Nephron progenitor cell (in vitro differentiated cells): ENCODE measurements at places on chromosomes 6 and 20.

- no peak for DNase-seq
- no peaks in the 10 kb centered on the region for H3K4me1 ChIP-seq
- H3K36me3 ChIP-seq = peaks cover 71% of the 10 kb centered on the region
These were observed 188.6 kb downstream of the PRL start for GRCh38 chr6:22108199-22108598.

- H3K27me3 ChIP-seq = no peaks in the 10 kb centered on the region
- H3K4me3 ChIP-seq = no peak overlapping the region
- peaks cover 5% of the 10 kb centered on the region for H3K36me3 ChIP-seq
- DNase-seq = no peak
These were observed 40.3 kb upstream of the HIVEP2 start for GRCh38 chr6:142985281-142985680.

DNA sequence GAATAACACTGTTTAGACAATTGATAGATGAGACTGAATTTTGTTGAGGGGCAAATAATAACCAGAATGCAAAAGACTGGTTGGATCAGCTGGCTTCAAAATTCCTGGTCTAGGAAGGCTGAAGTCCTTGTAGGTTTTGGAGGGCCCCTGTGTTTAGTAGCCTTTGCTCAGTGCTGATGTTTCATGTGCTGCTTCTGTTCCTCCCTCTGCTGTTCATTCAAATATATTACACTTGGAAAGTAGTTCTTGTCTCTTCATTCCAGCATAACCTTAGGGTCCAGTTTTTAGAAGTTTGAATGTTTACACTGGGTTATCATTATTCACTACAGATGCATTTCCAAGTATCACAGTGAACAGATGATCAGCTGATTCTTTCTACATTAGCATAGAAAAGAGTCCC is 72.5 kb downstream of the FLRT3 start:
- no peaks in the 10 kb centered on the region for H3K4me1 ChIP-seq
- no peaks in the 10 kb centered on the region for H3K36me3 ChIP-seq
- no peak for DNase-seq
- no peak overlapping the region for H3K4me3 ChIP-seq
- no peaks in the 10 kb centered on the region for H3K27me3 ChIP-seq

GRCh38 chr6:2817903-2818443 is 23.7 kb downstream of the SERPINB1 start:
- H3K4me1 ChIP-seq = peaks cover under 1% of the 10 kb centered on the region
- H3K27me3 ChIP-seq = no peaks in the 10 kb centered on the region
- no peak overlapping the region for H3K4me3 ChIP-seq
- H3K27ac ChIP-seq = no peak overlapping the region
- peaks cover 20% of the 10 kb centered on the region for H3K36me3 ChIP-seq

DNA sequence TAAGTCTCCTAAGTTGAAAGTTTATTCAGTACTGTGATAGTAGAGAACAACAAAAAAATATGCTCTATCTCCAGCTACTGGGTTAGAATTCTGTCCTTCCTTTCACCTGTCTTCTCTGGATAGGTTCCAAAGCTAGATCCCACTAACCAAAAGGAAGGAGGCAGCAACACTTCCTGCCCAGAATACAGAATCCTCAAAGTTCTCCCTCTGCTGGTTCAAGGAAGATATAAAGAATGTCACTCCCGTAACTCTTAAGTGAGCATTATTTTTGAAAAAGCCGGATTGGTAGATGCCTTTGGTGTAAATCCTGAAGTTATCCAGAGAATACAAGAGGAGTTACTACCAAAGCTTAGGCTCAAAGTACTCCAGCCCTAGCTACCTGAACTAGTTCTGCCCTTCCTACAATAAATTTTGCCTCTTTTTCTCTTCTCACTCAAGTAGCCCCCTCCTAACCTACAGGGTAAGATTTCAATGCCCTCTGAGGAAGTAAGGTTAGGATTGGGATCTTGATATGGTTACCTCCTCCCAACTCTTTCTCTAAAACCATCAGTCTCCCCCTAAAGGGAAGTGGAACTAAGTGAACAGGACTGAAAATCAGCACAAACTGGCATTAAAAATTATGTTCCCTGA is 26.0 kb upstream of the CRIP3 start:
- peaks cover 4% of the 10 kb centered on the region for H3K27me3 ChIP-seq
- peaks cover 10% of the 10 kb centered on the region for H3K4me1 ChIP-seq
- H3K4me3 ChIP-seq = no peak overlapping the region
- peaks cover 30% of the 10 kb centered on the region for H3K36me3 ChIP-seq
- peak overlapping the region; percentile 57 for H3K27ac ChIP-seq
- DNase-seq = peak; percentile 10

DNA sequence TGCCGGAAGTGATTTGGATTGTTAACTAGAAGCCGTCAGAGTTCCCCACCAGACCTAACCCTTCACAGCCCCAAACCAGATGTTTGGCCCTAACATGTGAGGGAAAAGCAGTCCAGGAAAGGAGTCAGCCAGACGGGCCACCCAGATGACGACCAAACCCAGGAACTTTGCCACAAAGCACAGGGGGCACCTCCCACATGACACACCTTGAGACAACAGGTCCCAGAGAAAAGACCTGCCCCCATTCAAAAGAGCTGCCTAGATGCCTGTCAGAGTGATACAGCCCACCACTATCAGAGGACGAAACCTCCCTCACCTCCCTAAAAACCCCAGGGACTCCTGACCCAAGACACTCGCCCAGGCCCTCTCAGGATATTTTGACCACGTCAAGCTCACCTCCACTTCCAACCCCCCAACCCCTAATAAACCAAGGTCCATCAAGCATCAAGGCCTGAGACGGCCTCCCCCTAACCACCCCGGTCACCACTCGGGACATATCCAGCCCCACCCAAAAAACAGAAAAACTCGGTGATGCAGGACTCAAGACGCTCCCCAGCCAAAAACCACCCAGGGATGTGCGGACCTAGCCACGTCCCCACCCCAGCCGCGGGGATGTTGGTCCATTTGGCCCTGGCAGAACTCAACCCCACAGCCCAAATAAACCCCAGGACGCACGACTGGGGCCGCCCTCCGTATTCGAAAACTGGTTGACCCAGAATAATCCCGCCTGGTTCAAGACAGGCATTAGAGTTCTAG is 662 bp downstream of the ZNF343 start:
- peaks cover 37% of the 10 kb centered on the region for H3K27me3 ChIP-seq
- H3K36me3 ChIP-seq = peaks cover 21% of the 10 kb centered on the region
- no peak overlapping the region for H3K27ac ChIP-seq
- no peak for DNase-seq
- H3K4me3 ChIP-seq = peak overlapping the region; percentile 97
- H3K4me1 ChIP-seq = peaks cover 24% of the 10 kb centered on the region
